Activated naive CD8-positive, alpha-beta T cell treated with anti-CD3 and anti-CD28 coated beads for 36 hours (primary cell): ENCODE measurements at places on chromosomes 1 and 21. TPM values are rescaled to one million over a fixed set of nuclear protein-coding genes. Genes with fewer than 3 reads are reported as not detected.

DNA sequence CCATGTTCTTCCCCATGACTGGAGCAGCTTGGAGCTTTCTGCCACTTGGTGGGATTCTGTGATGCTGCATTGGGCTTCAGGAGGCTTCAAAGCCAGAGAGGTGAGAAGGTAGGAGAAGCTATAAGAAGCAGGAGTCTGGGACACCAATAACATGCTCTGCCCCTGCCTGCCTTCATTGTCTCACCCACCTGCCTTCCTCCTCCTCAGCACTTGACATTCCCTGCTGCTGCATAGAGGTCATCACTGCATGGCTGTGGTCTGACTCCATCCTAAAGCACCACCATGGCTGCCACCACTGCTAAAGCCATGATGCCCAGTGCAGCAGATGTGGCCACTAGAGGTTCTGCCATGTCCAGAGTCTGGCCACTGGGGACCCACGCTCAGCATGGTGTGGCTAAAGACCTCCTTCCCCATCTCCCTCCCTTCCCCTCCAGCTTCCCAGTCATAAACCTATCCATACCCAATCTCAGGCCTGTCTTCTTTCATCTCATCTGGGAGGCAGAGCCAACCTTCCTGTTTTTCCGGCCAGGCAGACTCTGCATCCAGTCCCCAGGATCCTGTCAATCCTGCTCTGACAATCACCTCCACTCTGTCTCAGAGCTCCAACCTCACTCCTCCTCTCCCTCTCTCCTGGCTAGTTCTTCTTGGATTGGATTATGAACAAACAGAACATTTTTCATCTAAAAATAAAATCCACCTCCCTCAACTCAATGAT is 285.1 kb upstream of the POU3F1 start:
- no peak for DNase-seq

METTL25B gene
- 24.4 TPM for total RNA-seq

- DNase-seq: no peak
These were observed 3.0 kb upstream of the RGS2 start for GRCh38 chr1:192805832-192806323.

GRCh38 chr1:203328714-203329122 is 22.2 kb downstream of the FMOD start:
- no peak for DNase-seq

DNA sequence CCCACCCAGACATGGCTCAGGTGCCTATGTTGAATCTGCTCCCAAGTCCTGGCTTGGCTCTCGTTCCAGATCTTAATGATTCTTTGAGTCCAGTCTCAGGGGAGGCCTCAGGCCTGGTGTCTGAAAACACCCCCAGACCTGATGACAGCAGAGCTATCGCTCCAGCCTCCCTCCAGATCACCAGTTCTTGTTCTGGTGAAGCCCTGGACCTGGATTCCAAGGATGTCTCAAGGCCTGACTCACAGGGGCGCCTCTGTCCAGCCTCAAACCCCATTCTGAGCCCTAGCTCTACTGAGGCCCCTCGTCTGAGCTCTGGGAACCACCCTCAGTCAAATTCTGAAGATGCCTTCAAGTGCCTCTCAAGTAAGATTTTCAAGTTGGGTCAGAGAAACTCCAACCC is 11.4 kb downstream of the MROH7 start:
- no peak for DNase-seq

DNA sequence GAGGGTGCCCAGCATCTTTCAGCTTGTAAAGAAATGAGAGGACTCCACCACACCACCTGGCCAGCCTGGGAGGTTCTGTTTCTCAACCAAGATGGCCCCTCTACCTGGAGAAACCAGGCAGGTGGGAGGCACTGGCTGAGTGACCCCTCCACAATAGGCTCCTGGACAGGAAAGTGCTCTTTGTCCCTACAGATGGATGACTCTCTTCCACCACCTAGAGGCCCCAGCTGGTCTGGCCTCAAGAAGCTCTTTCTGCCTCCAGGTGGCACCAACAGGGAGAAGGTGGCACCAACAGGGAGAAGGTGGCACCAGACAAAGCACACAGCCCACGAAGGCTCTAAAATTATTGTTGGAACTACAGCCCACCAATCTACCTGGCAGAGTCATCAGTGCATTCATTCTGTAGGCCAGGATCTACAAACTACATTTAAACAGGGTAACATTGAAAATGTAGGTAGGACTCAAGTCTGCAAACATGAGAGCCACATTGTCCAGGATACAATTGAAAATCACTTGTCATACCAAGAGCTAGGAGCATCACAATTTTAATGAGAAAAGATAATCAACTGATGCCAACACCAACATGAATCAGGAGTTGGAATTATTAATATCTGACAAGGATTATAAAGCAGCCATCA is 14.4 kb downstream of the TMPRSS3 start:
- DNase-seq: peak; percentile 46

PLPPR4 gene
- not detected for total RNA-seq

SWT1 gene
- 1.8 TPM for total RNA-seq

DNA sequence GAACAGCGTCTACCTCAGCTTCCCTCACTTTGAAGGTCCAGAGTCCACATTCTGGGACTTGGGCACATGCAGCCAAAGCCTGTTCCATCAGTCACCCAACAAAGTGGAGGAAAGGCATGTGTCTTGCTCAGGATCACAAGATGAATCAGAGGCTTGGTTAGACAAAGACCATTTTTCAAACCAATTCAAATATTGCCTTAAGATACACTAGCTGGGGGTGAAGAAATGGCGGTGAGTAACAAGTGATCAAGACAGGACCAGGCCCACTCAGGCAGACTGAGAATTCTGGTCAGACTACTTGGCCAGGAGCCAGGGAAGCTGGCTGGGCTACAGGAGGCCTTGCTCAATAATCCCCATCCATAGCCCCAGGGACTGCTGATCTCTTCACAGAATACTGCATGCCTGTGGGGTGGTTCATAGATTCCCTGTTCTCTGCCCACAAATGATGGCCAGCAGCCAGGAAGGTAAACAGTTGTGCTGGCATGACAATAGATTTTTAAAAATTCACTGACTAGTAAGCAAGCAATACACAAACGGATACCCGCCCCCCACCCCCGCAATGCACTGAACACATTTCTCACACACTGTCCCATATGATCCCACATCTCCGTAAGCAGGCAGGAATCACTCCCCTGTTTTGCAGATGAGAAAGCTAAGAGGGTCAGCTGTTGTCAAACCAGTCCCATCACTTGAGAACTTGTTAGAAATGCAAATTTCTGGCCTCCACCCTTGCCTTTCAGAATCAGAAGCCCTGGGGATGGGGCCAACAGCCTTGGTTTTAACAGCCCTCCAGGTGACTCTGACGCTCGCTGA is 27.2 kb downstream of the ERI3 start:
- DNase-seq: no peak

DNA sequence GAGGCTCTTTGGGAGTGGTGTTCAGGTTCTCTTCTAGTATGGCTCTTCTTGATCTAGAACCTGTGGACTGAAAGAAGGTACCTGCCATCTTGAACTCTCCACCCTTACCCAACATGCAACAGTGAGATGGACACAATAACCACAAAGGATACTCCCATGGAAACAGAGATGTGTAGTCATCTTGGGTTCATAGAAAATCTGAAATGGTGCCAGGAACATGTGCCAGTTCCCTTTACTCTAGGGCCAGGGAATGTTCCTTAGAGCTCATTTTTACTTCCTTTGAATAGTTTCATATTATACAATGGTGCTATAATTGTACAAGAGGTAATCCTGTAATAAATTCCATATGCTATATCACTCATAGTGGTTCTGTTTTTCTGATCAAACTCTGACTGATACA is 13.2 kb upstream of the SCYL3 start:
- DNase-seq: no peak

- no peak for DNase-seq
These were observed 137.2 kb downstream of the KCTD3 start for GRCh38 chr1:215704089-215704860.

GRCh38 chr1:237927198-237927597 is 36.5 kb upstream of the ZP4 start:
- DNase-seq: no peak

GRCh38 chr21:36792505-36792967 is 93.6 kb downstream of the SIM2 start:
- DNase-seq: no peak

DNA sequence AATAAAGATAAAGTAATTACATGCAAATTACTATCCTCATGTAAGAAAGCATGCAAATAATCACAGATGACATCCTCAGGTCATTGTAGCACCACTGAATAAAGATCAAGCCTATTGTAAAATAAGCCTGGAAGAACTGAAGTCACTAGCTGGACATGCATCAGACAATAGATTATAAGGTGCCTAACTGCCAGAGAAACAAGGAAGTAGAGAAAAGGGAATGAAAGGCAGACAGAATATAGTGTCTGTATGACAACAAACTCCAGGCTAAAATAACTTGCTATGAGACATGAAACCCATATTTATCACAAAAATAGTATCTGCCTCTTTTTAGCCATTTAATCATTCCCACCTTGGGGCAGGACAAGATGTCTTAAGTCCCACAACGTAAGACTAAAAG is 108.7 kb downstream of the ENAH start:
- no peak for DNase-seq

CFAP107 gene
- total RNA-seq: not detected

GRCh38 chr21:44378646-44379514 is 25.5 kb downstream of the TRPM2 start:
- DNase-seq: no peak

DNA sequence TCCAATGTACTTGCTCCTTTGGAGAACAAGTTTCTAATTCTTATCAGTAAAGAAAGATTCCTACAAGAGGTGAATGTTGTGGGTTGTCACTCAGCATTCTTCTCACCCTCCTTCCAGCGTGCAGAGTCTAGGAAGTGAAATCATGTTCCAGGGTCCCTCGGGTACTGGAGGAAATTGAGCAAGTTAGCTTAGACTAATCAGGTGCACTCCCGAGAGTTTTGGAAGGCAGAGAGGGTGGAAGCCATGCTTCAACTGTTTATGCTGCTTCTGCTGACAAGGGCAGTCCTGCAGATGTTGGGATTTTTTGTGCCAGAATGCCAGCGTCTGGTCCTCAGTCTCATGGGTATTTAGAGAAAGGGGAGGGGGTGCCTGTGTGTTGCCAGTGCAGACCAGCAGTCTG is 5.3 kb upstream of the C1orf115 start:
- no peak for DNase-seq

ZFP69 gene
- total RNA-seq: 4.2 TPM

- DNase-seq: no peak
These were observed 1.6 kb downstream of the TMEM200B start for GRCh38 chr1:29121936-29122681.

PLA2G4A gene
- 0.48 TPM for total RNA-seq
